ENCODE measurements at places on chromosomes 2 and 18.

DNA sequence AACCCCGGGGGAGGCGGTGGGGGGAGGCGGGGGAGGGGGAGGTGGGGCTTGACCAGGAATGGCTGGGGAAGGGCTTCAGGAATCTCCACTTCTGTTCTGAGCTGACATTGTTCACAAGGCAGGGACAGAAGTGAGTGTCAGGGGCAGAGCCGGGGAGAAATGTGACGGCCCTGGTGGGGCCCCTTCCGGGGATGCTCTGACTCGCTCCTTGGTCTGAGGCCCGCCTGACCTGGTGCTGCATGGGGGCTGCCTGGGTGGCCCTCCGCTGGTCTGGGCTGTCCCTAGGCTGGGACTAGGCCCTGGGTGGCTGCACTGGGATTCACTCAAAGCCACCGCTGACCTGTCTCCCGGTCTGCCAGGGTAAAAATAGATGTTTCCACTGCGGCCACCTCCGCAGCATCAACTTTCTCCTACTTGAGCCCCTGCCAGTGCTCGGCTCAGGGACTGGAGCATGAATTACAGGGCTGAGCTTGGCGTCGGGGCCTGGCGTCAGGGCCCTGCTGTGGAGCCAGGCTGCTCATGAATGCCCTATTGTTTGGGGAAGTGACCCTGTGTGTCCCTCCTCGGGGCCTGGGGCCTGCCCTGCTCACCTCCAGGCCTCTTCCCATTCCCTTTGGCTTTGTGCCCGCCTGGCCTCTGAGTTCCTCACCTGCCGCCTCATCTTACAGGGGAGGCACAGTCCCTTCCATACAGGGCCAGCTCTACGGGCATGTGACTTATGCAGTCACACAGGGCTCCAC, 247.5 kb downstream of the DYSF start:
- DNase-seq: peak; percentile 28

DNA sequence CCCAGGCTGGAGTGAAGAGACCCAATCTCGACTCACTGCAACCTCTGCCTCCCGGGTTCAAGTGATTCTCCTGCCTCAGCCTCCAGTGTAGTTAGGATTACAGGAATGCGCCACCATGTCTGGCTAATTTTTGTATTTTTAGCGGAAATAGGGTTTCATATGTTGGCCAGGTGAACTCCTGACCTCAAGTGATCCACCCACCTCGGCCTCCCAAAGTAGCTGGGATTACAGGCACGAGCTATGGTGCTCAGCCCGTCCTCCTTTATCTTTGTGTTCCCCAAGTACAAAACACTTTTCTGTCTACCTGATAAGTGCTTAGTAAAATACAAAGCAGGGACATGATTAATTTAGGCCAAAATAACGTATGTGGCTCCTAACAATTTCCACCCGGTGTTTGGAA, 91.2 kb upstream of the STK17B start:
- DNase-seq: no peak

DNA sequence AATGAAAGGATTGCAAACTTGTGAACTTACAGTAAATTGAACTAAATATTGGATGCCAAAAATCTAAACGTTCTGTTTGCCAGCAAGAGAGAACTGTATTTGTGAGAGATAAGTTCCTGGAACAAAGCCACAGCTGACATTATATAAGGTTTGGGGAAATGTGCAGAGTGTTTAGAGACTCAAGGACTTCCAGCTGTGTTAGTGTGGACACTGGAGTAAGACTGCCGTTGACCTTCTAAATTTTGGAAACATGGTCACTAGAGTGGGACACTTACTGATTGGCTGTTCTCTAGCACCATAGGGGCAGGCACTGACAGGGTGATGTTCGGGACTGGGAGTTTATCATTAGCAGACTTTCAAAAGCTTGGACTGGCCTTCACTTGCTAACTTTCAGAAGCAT, 40.5 kb downstream of the SCN9A start:
- no peak for DNase-seq

- DNase-seq: peak; percentile 88
Observed at GRCh38 chr2:160491911-160492371, 1.7 kb downstream of the RBMS1 start.

DNA sequence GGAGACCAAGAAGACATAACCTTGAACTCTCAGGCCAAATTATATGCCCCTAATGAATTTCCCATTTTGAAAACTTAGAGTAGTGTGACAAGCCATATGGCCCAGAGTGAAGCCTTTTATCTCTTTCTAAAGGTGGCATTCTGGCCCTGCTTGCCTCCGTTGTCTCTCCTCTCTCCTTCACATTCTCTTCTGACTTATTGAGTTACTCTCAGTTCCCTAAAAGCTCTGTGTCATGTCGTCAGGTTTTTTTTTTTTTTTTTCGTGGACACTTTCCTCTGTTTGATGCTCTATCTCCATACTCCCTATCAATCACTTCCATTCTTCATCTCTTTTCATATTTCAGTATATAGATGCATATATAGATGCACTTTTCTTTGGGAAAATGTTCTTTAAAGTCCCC, 128.1 kb upstream of the RPRM start:
- DNase-seq: no peak

GRCh38 chr2:3728104-3729054, 25.0 kb downstream of the DCDC2C start:
- peak; percentile 36 for DNase-seq

GRCh38 chr2:141392517-141393213, 738.2 kb downstream of the LRP1B start:
- DNase-seq: peak; percentile 48

- no peak for DNase-seq
Observed at GRCh38 chr2:157897106-157897971, 21.2 kb upstream of the ACVR1 start.

DNA sequence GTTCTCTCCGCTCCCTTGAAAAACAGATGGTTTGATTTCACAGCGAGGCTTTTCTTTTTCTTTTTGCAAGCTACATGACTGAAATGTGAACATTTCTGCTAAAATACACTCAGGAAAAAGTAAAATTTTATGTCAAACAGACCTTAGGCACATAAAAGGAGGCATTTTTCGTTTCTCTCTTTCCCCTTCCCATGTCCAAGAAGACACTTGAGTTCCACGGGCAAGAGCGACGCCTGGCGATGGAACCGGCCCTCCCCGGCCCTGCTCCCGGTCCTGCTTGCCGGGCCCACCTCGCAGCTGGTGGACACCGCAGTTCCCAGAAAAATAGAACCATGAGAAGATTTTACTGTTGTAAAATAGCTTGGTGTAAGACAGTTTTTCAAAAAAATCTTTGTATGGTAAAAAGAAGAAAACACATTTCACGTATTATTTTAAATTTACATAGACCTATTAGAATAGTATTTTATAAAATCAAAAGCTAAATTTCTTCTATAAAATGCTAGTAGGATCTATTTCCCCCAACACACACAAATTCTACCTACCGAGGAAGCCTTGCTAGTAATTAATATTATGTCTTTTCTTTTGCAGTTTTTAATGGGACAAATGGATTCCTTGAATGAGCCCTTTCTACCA, 2.3 kb upstream of the ALKAL2 start:
- peak; percentile 77 for DNase-seq

DNA sequence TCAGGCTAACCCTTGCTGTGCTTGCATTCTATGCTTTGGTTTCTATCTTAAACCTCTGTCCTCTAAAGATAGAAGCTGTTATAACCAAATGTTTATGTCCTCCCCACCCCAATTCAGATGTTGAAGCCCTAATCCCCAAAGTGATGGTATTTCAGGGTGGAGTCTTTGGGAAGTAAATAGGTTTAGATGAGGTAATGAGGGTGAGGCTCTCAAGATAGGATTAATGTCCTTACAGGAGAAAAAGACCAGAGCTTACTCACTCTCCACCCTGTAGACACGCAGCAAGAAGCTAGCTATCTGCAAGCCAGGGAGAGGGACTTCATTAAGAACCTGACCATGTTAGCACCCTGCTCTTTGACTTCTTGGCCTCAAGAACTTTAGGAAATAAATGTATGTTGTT, 362.5 kb downstream of the ERBB4 start:
- no peak for DNase-seq

DNA sequence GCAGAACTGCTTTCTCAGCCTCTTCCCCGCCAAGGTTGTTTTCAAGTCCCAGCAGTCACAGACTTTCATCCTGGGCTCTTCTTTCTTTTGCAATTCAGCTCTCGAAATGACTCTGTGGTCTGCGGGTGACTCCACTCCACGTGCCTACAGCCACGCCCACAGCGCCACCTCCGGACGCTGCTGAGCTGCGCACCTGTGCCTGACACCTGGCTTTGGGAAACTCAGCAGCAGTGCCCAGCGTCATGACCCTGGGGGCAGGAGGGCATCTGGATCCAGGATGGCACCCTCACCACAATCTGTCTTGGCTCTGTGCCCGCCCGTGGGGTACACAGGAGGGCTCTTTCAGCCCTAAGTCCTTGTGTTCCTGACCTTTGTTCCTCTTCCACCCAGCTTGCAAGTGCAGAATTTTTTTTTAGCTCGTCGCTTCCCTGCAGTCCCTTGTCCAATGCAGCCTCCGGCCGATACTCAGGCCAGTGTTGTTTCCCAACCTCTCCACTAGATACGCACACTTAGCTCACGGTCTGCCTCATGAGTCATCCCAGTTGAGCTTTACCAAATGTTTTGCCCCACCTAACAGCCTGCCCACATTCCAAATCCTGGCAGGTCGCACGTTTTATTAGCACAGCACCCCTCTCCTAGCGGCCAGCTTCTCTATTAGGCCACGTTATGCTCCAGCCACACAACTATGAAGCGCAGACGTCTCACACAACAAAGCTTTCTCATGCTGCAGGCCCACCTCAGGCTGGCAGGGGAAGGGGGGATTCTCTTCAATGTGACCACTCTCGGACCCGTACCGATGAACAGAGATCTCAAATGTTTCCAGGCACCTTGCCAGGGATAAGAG, 6.5 kb upstream of the CAPN10 start:
- peak; percentile 94 for DNase-seq

All from AG10803 (cell line).